ENCODE measurements at places on chromosomes 2 and 18.
A peak's percentile ranks its signal among the peaks of the same experiment; 100 is the strongest.

- no peak for DNase-seq
Observed at GRCh38 chr2:162267496-162267895, 24.3 kb upstream of the FAP start.

- DNase-seq: no peak
Observed at GRCh38 chr2:29108225-29108624, 7.0 kb upstream of the CLIP4 start.

- DNase-seq: no peak
Observed at GRCh38 chr18:60232541-60232940, 140.0 kb downstream of the MC4R start.

DNA sequence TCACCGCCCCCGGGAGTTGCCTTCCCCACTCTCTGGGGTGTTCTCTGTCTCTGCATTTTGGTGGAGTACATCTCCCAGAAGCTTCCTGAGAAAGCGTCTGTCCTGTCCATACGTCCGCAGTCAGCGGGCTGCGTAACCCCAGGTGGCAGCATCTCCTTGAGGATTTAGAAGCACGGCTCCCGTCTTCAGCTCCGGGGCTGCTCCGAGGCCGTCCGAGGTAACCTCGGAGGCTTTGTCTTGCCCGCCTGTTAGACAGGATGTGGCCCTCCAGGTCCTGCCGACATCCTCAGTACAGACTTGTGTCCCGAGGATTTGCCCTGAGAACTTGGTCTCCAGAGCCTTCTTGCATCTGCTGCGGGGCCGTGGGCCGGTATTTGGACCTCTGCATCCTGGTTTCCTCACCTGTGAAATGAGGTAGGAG, 58.4 kb downstream of the CTDP1 start:
- no peak for DNase-seq

- DNase-seq: no peak
Observed at GRCh38 chr2:229445019-229445418, 173.9 kb upstream of the PID1 start.

DNA sequence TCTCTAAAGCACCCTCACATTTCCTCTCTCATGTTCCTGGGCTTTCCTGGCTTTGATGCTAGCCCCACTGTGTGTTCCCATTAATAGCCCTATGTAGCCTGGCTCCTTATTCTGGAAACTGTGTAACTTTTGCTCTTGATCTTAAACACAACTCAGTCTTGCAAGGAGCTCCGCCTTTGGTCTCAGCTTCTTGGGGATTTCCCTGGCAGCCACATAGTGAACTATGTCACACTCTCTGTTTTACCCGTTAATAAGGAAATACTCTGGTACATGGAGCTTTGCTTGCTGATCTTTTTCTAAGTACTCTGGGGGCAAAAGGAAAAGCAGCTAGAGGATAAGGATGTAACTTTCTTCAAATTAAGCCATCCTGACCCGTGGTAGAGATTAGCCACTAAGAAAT, 259.3 kb downstream of the NEDD4L start:
- DNase-seq: no peak

- DNase-seq: no peak
Observed at GRCh38 chr18:2910261-2910660, 63.5 kb downstream of the EMILIN2 start.

DNA sequence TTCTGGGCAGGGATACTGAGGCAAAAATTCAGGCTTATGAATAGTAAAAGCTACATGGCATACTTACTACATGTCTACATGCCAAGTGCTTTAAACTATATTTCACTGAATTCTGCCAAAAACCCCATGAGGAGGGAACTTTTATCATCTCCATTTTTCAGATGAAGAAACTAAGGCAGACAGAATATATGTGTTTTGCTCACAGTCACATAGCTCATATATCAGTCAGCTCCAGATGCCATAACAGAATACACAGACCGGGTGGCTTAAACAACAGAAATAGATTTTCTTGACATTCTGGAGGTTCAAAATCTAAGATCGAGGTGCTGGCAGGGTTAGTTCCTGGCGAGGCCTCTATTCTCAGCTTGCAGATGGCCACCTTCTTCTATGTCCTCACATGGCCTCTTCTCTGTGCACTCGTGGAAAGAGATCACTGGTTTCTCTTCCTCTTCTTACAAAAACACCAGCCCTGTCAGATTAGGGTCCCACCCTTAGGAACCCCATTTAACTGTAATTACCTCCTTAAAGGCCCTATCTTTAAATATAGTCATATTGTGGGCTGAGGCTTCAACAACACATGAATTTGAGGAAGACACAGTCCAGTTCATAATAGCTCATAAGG, 27.1 kb upstream of the CREB1 start:
- no peak for DNase-seq

GRCh38 chr2:62196278-62196901, 475 bp downstream of the B3GNT2 start:
- peak; percentile 57 for DNase-seq

GRCh38 chr2:54634564-54635511, 88.6 kb upstream of the EML6 start:
- no peak for DNase-seq

GRCh38 chr2:54497763-54498680, 41.9 kb downstream of the SPTBN1 start:
- DNase-seq: no peak

DNA sequence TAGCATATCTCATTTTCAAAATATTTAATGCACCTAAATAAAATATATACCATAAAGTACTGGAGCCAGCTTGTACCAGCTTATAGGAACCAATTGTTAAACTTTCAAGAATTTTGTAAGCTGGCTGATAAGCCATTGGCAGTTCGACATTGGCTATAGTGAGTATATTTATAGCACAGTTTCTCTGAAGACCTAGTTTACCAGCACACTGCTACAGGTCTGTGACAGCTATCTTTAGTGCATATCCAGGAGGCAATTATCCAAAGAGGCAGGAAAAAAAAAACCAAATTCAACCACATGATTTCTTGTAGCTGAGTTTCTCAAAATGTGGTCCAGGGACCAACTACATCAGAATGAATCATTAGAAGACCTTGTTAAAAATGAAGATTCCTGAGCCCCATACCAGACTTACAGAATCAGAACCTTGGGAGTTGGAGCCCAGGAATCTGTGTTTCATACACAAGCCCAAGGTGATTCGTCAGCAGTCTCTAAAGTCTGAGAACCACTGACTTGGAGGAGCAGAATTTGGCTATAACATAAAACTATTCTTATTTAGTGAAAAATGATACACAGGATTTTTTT, 279.0 kb upstream of the NRP2 start:
- DNase-seq: no peak

DNA sequence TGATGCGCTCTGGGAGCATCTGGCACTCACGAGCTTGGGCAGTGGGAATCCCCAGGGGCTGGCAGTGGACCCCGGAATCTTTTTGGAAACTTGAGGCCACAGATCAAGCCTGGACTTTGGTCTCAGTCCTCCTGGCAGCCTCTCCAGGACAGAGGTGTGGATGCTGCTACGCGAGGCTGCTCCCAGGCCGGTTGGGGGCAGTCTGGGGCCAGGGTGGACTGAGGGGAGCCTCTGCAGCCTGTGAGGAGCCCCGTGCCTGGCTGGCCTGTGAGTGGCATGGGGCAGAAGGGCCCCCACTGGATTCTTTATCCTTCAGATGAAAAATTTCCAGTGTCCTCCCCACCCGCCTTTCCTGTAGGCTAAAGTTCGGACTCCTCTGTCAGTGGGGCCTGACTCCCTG, 12.7 kb upstream of the DES start:
- no peak for DNase-seq

DNA sequence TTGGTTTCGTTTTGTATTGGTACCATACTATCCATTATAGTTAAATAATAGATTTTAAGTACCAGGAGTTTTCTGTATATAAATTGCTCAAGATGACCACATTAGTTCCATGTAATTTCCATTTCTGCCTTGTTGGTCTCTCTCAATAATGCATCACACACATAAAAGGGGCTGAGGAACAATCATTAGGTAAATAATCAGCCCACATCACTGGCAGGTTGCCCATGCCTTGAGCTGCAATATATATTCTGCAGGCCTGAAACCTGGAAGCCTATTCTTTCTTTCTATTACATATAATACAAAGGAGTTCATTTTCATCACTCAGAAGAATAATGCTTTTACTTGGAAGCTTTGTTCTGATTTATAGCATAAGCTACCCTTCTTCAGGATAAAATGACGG, 616.1 kb upstream of the PKDCC start:
- DNase-seq: no peak

DNA sequence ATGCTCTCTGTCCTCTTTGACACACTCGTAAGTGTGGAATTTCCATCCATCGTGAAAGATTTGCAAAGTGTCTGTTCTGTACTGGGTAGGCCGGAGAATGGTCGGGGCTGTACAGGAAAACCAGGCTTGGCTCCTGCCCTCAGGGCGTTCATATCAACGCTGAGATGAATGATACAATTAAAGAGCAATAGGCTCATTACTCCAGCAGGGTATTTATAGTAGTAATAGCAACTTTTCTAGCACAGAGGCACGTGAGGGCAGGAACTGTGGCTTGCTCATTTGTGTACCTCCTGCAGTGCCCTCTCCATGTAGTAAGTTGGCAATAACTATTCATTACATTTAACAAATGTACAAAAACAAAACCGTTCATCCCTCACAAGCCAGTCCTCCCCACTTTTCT, 5.3 kb upstream of the NCK2 start:
- no peak for DNase-seq

GRCh38 chr18:492451-492850, 8.1 kb downstream of the COLEC12 start:
- DNase-seq: no peak

GRCh38 chr2:241952816-241953215, 83.3 kb downstream of the RTP5 start:
- DNase-seq: no peak

DNA sequence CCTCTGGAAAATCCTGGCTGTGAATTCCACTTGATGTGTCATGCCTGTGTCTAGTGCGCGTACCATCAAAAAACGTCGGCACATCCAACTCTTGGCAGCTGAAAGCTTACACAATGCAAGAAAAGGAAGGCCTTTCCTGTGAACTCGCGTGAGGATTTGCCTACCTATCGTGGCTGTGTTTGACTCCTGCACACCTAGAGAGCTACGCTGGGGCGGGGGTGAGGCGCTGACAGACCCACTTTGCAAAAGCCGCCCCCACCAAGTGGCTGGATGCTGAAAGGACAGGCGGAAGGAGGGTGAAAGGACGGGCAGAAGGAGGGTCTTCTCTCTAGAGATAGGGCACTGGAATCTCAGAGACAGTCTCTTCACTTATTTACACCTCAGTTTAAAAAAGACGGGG, 270.1 kb downstream of the EIPR1 start:
- DNase-seq: no peak
